ENCODE measurements at places on chromosomes 4 and X. TPM values are rescaled to one million over a fixed set of nuclear protein-coding genes. Genes with fewer than 3 reads are reported as not detected.

DNA sequence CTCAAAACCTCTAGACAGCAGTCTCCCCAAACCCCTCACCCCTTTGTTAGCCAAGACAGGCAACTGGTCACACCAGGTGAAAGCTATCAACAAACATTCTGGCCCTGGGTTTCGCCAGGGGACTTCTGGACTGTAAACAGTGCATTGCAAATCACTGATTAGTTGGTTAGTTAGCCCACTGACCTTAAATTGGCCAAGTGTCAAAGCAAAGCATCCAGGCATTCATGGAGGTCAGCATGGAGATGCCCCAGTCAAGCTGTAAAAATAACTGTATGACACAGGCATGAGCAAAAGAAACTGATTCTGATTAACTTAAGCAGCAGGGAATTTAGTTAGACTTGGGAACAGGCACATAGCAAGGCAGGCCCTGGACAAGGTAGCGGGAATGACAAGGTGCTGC is 156.0 kb upstream of the TTC29 start:
- DNase-seq = no peak

- DNase-seq = no peak
These were observed 106.0 kb downstream of the ADRA2C start for GRCh38 chr4:3871881-3872833.

GRCh38 chrX:130039847-130040246 is 57.4 kb downstream of the BCORL1 start:
- DNase-seq = no peak

Gene MAP9
- 28.9 TPM for polyA plus RNA-seq

Gene TBX22
- 3.6 TPM for polyA plus RNA-seq

Gene CT47B1
- polyA plus RNA-seq = not detected

Gene SPANXB1
- not detected for polyA plus RNA-seq

All from renal cortex interstitium (tissue), 15 donors.